OCI-LY7 (cell line): ENCODE measurements at places on chromosomes 5 and 9.

GRCh38 chr5:142717582-142718215 lies 31.8 kb upstream of the FGF1 start:
- DNase-seq, result peak; percentile 13

DNA sequence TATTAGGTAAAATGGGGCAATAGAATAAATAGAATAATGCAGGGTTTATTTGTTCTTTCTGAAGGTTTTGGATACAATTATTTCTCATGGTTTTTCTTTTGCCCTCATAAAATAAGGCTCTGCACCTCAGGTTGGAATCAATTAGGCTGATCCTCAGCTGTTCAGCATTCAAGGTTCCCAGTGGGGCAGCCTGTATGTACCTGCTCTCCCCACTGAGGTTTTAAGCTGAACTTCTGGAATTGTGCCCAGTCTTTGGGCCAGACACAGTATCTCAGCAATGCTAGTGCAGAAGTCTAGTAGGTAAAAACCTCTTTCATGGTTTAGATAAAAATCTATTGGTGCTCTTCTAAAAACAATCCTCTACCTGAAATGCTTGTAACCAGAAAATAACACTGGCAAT lies 98.0 kb downstream of the EDIL3 start:
- DNase-seq, result no peak

- no peak for DNase-seq
Observed at GRCh38 chr5:2205185-2205585, 322.5 kb upstream of the IRX4 start.

GRCh38 chr5:74938250-74938933 lies 72.2 kb upstream of the FAM169A start:
- DNase-seq, result no peak

DNA sequence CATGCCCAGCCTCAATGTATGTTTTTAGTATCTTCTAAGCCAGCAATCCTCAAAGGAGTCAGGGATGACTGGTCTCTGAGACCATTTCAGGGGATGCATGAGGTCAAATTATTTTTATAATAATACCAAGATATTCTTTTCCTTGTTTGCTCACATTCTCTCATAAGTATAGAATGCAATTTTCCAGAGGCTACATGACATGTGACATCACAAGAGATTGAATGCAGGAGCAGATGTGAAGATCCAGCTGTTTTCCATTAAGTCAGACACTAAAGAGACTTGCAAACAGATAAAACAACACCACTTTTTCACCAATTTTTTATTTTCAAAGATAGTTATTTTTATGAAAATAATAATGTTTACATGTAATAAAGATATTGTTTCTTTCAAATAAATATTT lies 22.0 kb upstream of the FREM1 start:
- no peak for DNase-seq

DNA sequence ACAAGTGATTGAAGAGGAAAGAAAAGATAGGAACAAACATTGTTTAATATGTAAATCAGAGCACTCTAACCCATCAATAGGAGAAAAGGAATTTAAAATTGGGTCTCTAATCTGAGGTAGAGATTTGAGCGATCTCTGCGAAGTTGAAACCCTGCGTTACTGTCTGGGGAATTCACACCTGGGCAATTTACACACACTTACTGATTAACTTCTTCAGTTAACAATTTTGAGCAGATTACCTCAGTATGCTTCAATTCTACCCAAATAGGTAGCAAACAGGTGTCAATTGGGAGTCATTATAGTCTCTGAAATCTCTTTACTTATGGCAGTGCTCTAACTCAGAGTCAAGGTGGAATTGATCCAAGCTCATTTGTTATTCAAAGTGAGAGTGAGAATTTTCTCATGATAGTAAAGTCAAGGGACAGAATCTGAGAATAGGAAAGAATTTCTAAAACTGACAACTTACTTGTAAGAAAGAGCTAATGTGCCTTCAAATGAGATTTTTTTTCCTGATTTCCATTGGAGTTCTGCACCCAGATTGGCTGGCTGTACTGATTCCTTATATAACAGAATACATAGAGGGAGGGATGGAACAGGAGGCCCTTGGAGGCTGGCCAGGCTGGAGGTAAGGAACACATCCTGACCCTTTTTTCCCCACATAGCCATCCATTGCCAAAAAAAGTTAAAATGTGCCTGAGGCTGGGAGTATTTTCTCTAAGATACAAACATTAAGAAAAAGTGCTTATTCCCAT lies 27.1 kb upstream of the IFNA14 start:
- no peak for DNase-seq

GRCh38 chr9:127079446-127080140 lies 42.8 kb downstream of the ANGPTL2 start:
- DNase-seq, result no peak

DNA sequence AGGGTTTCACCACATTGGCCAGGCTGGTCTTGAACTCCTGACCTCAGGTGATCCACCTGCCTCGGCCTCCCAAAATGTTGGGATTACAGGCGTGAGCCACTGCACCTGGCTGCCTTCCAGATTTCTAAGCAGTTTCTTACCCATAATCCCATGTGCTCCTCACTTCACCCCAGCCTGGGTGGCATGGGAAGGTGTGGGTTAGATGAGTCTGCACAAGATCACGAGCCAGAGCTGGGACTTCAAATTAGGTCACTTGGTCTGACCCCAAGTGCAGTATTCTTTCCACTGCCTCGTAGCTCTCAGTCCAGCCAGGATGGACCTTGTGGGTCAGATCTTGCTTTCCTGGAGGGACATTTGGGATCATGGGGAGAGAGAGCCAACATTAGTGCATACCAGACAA lies 37.5 kb upstream of the STRBP start:
- no peak for DNase-seq

GRCh38 chr5:146805081-146805480 lies 73.5 kb downstream of the PPP2R2B start:
- DNase-seq, result no peak

- DNase-seq, result peak; percentile 47
Observed at GRCh38 chr5:65037831-65038815, 269.4 kb downstream of the CWC27 start.

DNA sequence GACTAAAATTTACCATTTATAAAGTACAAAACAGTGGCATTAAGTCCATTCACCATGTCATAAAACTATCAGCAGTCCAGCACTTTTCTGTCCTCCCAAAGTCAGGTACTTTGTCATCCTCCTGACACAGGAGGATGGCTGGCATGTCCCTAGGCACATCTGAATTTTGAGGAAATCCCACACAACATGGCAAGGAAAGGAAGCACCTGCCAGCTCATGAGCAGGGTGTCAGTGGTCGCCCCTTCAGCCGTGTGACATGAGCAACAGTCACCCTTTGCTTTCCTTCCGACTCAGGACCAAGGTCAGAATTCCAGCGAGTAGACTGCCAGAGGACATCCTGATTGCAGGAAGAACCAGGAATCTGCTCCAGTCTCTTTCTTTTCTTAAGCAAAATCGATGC lies 77.1 kb downstream of the PPARGC1B start:
- DNase-seq, result no peak

- no peak for DNase-seq
Observed at GRCh38 chr5:81530919-81531318, 137.0 kb upstream of the ACOT12 start.

- peak; percentile 51 for DNase-seq
Observed at GRCh38 chr9:122991370-122991830, 42.1 kb upstream of the GPR21 start.

- DNase-seq, result peak; percentile 79
Observed at GRCh38 chr5:156826150-156826549, 23.9 kb upstream of the PPP1R2B start.
